ENCODE measurements at places on chromosomes 5 and 9.
A peak's percentile ranks its signal among the peaks of the same experiment; 100 is the strongest.

DNA sequence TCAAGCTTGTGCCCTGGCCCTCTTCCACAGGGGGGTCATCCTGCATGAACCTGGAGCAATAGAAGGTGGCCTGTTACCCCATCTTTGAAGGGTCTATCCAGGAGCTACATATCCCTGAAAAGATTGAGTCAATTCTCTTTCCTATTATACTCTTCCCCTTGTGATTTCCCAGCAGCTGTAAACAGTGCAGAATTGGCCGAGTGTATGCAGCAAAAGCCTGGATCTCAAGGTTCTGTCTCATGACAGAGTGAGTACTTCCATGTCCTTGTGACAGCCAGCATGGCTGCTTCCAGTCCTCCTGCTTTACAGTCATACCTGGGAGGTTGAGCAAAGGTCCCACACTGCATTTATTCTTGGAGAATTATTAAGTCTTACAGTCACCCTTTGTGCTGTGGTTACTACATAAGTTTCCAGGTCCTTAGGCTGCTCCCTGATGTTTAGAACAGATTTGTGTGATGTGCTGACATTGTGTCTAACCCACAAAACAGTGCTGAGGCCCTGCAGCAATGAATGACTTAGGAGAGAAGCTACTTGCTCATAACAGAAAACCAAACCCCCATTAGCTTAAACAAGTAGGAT lies 67.5 kb downstream of the NREP start:
- no peak for DNase-seq

DNA sequence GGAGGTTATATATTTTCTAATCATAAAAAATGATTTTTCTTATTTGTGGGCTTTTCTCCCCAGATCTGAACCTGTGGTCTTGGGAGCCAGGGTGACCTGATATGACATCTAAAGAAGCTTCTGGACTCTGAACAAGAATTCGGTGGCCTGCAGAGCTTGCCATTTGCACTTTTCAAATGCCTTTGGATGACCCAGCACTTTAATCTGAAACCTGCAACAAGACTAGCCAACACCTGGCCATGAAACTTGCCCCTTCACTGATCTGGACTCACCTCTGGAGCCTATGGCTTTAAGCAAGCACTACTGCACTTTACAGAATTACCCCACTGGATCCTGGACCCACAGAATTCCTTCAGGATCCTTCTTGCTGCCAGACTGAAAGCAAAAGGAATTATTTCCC lies 59.0 kb upstream of the RIC1 start:
- DNase-seq: no peak

GRCh38 chr5:176748967-176749935 lies 61.1 kb upstream of the UNC5A start:
- DNase-seq: no peak

GRCh38 chr5:152142840-152143469 lies 218.3 kb upstream of the GLRA1 start:
- peak; percentile 65 for DNase-seq

DNA sequence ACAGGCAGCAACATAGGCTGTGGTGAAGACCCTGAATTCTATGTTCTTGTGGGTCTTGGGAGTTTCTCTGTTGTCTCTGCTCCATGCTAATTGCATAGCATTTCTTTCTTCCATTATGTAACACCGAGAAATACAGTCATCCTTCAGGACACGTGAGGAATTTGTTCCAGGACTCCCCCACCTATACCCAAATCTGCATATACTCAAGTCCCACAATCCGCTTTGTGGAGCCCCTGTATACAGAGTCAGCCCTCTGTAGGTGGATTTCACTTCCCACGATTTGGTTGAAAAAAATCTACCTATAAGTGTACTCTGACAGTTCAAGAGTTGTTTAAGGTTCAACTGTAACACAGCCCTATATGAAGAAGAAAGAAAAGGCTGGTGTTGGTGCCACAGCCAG lies 22.1 kb downstream of the ANKRD33B start:
- no peak for DNase-seq

- no peak for DNase-seq
These were observed 29.3 kb downstream of the RNF20 start for GRCh38 chr9:101562966-101563365.

Data from CD4-positive, alpha-beta T cell treated with Interleukin-12 subunit alpha and Interleukin-12 subunit beta, for 1 hour (primary cell).